ENCODE measurements at places on chromosomes 1 and 21.

DNA sequence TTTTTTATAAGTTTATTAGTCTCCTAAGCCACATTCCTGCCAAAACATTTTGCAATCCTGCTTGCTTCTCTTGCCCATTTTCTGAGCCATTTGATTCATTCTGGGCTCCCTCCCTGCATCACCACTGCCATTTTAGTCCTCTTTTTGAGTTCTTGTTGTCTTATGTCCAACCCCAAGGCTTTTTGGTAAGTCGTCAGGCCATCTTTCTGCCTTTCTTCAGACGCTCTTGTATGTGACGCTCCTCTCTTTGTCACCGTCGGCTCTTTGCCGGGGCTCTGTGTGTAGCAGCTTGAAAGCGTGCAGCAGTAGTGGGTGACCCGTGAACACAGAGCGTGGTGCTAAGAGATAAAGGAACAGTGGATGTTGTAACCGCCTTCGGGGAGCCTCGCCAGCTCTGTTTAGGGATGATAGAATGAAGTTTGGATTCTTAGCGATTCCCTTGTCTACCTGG lies 14.6 kb downstream of the HUNK start:
- no peak for DNase-seq

- no peak for DNase-seq
These were observed 183.0 kb downstream of the PHTF1 start for GRCh38 chr1:113576271-113576670.

GRCh38 chr1:5950994-5951785 lies 41.0 kb downstream of the NPHP4 start:
- DNase-seq = no peak

DNA sequence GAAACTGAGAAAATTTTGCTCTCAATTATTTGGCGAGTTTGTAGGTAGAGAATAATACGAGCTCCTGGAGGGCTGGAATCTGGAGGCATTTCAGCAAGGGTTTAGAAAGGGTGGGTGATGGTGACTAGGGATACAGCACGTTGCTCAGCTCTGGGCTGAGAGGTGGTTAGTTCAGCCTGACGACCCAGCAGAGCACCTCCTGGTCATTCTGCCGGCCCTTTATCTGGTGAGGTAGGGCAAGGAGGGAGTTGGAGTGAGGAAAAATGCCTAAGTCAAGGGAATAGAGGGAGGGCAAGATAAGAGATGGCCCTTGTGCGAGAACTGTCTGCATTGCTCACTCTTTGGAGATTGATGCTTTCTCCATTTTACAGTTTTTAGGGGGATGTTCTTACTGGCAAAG lies 19.1 kb downstream of the GALNT2 start:
- no peak for DNase-seq

- no peak for DNase-seq
These were observed 6.3 kb downstream of the MX2 start for GRCh38 chr21:41367945-41368734.

DNA sequence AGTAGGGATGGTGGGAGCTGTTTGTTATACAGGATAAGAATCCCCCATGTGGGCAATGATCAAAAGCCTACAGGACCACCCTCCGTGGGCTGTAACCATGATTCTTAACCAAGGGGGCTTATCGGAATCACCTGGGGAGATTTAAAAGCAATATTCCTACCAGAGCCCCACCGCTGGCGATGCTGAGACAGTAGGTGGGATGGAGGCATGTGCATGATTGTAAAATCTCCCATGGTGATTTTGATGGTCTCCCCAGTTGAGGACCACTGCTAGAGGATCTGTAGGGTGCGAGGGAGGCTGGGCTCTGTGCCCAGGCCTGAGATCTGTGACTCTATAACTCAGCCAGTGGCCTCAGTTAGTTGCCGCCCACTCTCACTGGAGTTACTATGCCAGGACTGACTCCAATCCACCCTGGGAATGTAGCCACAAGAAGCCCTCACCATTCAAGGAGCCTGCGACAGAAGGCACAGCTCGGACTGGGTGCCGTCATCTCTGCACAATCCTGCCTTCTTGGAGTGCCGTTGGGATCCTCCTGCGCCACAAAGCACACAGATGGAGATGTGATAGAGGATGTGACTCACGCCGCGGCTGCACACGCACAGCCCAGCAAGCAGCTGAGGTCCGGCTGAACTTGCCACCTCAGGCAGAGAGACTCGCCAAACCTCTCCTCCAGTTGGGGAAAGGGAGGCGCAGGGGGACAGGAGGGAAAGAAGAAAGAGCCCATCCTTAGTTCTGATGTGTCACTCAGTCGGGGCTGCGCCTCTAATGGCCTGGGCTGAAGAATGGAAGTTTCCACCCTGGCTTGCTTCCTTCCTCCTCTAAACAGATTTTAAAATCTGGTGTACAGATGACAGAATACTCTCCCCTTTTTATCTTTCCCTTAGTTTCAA lies 26.5 kb downstream of the AKNAD1 start:
- DNase-seq = peak; percentile 82

GRCh38 chr1:60133000-60133673 lies 59.6 kb upstream of the C1orf87 start:
- DNase-seq = peak; percentile 34

DNA sequence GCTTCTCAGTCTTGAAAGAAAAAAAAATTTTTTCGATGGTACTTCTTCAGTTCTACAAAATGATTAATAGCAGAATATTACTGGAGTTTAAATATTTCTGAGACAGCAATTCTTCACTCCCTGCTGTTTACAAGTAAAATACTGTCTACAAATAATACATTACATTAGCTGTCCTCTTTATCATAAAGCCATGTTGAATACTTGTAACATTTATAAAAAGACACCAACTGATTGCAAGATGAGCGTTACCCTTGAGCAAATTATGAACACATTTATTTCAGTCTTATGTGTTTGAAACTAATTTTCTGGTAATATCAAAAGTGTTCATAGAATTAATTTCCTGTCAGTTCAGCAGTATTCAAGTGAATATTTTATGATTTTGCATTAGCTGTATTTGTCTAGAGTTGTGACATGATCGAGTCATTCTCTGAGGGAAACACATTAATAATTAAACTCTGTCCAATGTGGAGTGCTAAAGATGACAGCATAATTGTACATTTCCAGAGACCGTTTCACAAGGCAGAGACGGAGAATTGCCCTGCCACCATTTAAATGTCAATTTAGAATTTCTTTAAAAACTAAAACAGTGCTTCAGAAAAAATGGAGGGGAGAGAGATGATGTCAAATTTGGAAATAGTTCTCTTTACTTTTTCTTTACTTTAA lies 1359.0 kb upstream of the ADGRL4 start:
- DNase-seq = no peak

All from bronchial epithelial cell (primary cell).